CD4-positive, alpha-beta T cell treated with Interleukin-17A for 1 hour (primary cell): ENCODE measurements at places on chromosomes 2 and 18.

DNA sequence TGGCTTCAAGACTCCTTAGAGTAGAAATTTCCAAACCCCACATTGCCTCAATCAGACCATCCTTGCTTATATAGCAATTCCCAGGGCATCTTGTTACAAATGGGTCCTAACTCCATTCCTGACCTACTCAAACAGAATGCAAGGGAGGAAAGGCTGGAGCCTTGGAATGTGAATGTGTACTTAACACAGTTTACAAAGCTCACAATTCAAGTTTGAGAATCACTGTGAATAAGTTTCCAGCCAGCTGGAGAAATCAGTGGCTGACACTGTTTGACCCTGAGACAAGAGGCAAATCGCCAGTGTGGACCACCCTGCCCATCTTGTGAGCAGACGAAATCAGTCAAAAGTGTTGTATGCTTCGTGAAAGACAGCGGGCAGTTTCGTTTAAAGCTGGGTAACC, 65.5 kb downstream of the SOWAHC start:
- no peak for DNase-seq

DNA sequence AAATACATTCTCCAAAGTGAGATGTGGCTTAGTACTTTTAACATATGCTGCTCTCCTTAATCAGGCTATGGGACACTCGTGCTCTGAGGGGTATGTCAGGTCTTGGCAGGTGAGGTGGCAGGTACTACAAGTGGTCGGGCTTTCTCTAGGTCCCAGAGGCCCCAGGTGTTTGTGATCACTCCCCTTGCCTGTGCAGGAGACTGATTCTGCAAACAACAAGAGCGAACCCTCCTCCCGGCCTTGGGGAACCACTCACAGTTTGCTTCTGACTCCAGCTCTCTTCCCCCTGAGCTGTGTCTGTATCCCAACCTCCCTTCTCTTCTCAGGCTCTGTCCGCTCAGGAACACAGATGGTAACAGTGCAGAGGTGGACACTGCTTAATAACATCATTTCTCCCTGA, 48.1 kb downstream of the ATOH8 start:
- no peak for DNase-seq

DNA sequence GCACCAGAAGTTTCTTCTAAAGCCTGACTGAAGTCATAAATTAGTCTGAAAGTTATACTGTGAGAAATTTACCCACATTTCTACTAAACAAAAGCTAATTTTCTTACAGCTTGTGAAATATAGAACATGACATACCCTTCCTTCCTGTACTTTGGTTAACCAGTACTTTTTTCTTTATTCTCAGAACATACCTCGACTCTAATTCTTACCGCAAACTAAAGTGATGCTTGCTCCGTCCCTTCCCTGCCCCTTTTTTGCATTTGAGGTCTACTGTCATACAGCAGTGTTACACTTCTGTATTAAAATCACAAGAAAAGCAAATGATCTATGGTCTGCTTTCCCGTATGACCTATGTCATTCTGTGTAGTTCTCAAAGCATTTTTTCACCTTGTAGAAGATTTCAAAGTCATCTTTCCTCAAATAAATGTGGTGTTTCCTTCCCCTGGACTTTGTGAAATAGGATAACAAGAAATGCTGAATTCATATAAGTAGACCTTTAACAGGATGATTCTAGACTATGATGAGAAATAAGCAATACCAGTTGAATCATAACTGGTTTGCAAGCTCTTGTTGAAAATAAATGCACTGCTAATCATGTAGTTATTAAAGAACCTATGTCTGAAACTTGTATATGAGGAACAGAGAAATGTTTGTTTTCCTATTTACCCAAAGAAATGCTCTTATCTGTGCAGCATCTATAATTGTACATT, 30.4 kb downstream of the CYTIP start:
- DNase-seq: peak; percentile 88

DNA sequence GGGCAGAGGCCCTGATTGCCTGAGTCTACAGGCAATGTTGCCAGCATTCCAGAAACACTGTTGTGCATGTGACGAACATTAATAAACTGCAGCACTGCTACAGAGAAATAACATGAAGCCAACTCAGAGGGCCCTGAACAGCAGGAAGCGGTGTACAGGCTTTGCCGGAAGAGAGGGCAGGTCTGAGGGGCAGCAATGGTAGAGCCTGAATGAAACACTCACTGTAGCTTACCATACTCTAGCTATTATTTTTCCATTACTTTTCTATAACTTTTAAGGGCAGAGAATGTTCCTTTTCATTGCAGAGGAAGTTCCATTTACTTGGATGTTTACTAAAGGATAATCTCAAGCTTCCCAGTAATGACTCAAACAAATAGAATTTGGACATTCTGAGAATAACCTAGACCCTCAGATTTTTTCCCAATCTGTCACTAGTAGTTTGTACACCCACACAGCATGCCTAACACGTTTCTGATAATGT, 150.4 kb downstream of the MTX2 start:
- DNase-seq: no peak

GRCh38 chr2:37654932-37655841, 16.3 kb downstream of the CDC42EP3 start:
- DNase-seq: peak; percentile 35

GRCh38 chr2:8146132-8147005, 535.5 kb upstream of the ID2 start:
- no peak for DNase-seq
